ENCODE measurements at places on chromosomes 4 and X.

GRCh38 chr4:74874753-74875367, 58.1 kb upstream of the PARM1 start:
- no peak for DNase-seq

GRCh38 chr4:178554352-178554751, 1112.1 kb upstream of the AGA start:
- no peak for DNase-seq

DNA sequence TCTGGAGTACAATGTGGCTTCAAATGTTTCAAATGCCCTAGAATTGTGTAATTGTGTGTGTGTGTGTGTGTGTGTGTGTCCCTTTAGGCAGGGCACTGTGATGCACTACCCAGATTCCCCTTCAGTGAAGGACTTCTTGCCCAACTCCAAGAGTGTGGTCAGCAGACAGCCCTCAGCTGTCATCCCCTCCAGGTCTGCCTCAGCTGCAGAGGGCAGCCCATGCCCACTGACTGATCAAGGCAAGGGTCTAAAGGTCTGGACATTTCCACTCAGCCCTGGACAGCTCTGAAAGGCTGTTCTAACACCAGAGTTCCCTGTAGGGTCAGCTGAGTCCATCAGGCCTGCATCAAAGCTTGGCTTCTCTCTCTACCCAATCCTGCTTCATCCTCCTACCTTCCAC, 83.9 kb upstream of the USP9X start:
- no peak for DNase-seq

- no peak for DNase-seq
Observed at GRCh38 chr4:20625426-20625825, 74.8 kb upstream of the PACRGL start.

DNA sequence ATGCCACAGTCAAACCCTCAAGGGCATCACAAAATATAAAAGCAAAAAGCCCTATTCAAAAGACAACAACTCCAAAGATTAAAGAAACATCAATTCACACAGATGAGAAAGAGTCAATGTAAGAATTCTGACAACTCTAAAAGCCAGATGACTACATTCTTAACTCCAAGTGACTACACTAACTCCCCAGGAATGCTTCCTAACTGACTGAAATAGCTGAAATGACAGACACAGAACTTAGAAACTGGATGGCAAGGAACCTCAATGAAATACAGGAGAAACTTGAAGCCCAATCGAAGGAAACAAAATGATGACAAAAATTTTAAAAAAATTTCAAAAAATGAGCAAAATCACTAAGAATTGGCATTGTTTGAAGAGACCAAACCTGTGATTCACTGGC, 1047.6 kb upstream of the PCDH10 start:
- DNase-seq = no peak

DNA sequence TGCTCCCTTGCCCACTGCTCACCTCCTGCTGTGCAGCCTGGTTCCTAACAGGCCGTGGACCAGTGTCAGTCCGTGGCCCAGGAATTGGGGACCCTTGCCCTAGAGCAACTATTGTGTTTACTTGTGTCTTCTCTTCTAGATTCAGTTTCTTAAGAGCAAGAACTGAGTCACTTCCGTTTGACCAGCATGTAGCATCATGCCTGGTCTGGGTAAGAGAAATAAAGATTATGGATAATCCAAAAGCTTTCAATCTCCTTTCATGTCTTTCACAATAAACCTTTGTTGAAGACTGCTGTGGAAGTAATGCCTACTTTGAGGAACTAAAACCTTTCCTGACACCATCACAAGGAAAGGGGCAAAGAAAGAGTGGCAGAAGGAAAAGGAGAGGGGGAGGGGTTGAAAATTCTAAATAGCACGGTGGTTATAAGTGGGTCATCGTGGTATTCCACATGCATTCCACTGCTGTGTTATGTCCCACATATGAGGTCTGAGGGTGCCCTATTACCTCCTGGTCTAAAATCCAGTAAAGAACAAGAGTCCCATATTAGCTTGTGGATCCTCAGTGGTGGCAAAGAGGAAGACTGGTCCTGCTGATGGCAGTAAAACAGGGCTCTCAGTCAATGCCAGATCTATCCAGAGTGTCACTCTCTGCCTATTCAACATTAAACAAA, 133.4 kb downstream of the RASL11B start:
- no peak for DNase-seq

DNA sequence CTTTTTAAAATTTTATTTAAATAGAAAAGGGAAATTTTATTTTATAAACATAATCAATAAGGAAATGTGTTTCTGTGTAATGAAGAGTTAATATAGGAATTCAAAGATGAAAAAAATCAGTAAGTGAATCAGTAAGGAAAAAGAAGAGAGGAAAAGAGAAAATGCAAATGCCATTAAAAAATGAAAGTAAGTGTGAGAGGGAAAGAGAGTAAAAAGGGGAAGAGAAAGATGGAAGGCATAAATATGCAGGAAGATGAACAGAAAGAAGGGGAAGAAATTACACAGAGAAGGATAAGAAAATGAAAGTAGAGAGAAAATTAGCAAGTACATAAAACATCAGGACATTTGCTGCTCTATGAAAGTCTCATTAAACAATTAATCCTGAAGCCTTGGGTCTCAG, 349.9 kb downstream of the FSTL5 start:
- DNase-seq = no peak

GRCh38 chr4:87749883-87750282, 49.5 kb upstream of the IBSP start:
- DNase-seq = no peak

DNA sequence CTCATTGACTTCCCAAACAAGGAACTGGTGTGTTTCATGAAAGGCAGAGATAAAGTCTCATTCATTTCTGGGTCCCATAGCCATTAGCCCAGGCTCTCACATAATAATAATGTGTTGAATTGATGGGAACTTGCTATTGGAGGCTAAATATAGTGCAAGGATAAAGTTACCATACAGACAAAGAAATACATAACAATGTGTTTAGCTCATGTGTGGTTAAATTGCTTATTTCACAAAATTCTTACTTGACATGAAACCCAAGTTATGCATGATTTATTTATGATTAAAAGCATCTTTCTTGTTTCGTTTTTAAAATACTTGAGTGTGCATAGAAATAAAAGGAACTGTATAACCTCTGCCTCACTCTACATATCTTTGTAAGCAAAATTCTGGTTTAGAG, 37.3 kb upstream of the LPAR4 start:
- DNase-seq = no peak

DNA sequence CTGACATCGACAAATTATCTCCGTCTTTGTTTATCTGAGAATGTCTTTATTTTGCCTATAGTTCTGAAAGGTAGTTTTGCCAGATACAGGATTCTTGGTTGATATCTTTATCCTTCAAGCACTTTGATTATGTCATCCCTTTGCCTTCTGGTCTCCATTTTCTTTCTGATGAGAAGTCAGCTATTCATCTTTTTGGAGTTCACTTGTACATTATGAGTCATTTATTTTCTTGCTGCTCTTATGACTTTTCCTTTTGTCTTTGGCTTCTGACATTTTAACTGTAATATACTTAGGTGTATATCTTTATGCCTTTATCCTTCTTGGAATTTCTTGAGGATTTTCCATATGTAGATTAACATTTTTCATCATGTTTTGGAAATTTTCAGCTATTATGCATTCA, 51.4 kb downstream of the SHROOM4 start:
- no peak for DNase-seq

- no peak for DNase-seq
Observed at GRCh38 chr4:53713767-53714166, 122.5 kb upstream of the LNX1 start.

- DNase-seq = no peak
Observed at GRCh38 chr4:8647094-8647570, 54.6 kb downstream of the CPZ start.

DNA sequence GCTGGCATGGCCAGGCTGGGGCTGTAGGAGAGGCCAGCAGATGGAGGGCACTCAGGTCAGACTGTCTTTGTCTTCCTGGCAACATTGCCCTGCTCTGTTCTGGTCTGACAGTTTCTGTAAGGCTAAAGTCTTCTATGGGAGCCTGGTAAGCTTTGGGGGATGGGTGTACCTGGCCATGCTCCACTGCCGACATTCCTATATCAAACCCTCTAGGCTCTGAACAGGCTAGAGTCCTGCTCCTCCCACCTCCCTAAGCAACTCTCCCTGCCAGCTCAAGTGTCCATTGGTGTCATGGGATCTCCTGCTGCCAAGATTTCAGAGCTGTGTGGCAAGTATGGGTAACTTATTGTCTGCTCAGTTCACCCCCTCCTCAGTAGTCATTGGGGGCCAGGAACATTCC, 163.5 kb upstream of the UGT8 start:
- DNase-seq = no peak

DNA sequence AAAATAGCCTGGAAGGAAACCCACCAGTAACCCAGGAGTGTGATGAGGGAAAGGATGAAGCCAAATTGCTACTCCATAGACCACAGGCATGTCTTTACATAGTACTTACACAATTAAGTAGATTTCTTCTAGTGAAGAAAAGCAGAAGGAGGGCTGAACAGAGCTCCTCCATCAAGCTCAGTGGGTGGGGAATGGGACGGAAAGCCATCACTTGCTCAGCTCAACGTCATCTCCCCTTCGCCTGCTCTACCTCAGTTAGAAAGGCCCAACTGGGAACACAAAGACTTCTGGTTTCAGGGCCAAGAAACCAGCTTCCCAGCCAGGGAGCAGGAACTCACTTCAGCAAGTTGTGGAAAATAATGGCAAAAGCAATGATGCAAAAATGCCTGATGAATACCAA, 36.6 kb downstream of the ADGRG2 start:
- no peak for DNase-seq

DNA sequence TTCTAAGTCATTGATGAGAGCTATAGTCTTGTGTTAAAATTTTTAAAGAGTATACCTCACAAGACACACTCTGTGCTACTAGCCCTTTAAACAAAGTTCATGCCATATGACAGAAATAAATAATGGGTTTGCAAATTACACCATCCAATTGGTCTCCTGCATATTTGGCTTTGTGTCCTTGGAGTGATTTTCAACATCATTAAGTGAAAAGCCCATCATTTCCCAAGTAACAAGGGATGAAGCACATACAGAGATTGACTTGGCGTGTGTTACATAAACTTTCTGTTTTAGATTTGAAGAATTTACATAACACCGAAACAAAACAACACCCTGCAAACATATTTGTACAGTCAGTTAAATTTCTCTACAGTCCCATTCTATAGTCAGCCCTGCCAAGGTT, 216.9 kb upstream of the NEIL3 start:
- DNase-seq = no peak

GRCh38 chrX:40440866-40441265, 139.9 kb upstream of the ATP6AP2 start:
- no peak for DNase-seq

- DNase-seq = no peak
Observed at GRCh38 chrX:10197279-10198210, 40.8 kb downstream of the CLCN4 start.

GRCh38 chrX:22135994-22136684, 104.0 kb downstream of the PHEX start:
- no peak for DNase-seq

GRCh38 chr4:189202869-189203271, 737.8 kb upstream of the FRG1 start:
- no peak for DNase-seq

- no peak for DNase-seq
Observed at GRCh38 chr4:56086561-56086960, 137.8 kb downstream of the CEP135 start.

DNA sequence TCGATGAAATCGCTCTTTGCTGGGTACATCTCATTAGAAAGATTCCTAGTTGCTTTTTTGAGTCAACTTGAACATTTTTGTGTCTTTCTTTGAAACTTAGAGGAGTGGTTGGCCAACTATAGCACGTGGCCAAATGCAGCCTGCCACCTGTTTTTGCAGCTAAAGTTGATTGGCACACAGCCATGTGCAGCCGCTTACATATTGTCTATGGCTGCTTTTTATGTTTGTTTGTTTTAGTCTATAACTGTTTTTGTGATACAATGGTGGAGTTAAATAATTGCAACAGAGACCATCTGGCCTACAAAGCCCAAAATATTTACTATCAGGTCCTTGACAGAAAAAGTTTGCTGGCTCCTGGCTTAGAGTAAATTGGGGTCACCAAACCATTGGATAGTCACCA, 86.3 kb downstream of the CLCN4 start:
- DNase-seq = no peak

DNA sequence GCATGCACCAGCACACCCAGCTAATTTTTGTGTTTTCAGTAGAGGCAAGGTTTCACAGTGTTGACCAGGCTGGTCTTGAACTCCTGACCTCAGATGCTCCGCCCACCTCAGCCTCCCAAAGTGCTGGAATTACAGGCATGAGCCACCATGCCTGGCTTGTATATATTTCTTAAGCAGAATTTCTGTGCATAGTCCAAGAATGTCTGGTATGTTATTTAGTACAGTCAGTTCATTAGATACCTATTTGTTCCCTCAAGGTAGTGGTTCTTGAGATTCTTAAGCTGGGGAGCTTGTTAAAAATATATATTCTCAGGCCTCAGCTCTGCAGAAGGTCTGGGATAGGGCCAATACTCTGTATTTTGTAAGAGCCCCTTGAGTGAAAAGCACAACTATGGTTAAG, 4.6 kb upstream of the SERTM2 start:
- DNase-seq = no peak

GRCh38 chrX:126847143-126847542, 27.6 kb downstream of the PRR32 start:
- no peak for DNase-seq

- DNase-seq = no peak
Observed at GRCh38 chr4:156643826-156644225, 327.8 kb downstream of the PDGFC start.

DNA sequence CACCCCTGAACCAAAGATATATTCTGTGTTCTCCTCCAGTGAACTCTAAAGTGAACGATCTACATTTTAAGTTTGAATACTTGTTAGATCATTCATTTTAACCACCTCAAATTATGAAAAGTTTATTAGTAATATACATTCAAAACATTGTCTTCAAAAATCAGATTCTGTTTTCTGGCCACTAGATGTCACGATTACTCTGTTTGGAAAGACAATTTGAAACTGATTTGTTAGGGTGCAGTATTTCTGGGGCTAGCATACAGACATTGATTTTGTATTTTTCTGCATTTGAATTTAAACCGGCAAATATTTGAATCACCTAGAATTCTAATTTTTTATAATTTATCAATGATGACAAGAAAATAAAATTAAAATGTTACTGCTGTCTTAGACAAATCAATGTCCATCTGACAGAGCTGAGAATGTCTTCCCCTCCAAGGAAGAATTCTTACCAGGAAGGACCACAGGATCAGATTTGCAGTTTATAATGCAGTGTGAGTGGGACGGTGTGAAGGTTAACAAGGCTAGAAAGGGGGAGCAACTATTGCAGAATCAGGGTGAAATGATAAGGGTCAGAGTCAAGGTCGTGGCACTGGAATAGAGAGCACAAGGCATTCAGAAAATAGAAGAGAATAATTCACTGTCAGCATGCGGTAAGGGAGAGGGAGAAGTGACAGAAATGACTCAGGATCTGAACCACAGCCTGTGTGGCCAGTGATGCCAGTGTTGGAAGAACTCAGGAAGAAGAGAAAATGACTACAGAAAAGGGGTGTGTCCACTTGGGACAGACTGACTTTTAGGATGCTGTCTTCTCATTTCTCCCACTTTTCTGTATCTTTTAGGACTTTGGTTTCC, 91.6 kb downstream of the ANXA10 start:
- no peak for DNase-seq

GRCh38 chrX:22527302-22527701, 254.6 kb downstream of the CBLL2 start:
- no peak for DNase-seq
